MCF 10A (cell line): ENCODE measurements at places on chromosomes 4 and X. TPM values are rescaled to one million over a fixed set of nuclear protein-coding genes. Genes with fewer than 3 reads are reported as not detected.
A peak's percentile ranks its signal among the peaks of the same experiment; 100 is the strongest.

The RNF113A gene
- total RNA-seq, result 19.0 and 23.0 TPM in 2 replicates

The TAF7L gene
- total RNA-seq, result 0.21 TPM in 1 of 2 replicates, not detected in the other

The FABP2 gene
- not detected in 2 replicates for total RNA-seq

DNA sequence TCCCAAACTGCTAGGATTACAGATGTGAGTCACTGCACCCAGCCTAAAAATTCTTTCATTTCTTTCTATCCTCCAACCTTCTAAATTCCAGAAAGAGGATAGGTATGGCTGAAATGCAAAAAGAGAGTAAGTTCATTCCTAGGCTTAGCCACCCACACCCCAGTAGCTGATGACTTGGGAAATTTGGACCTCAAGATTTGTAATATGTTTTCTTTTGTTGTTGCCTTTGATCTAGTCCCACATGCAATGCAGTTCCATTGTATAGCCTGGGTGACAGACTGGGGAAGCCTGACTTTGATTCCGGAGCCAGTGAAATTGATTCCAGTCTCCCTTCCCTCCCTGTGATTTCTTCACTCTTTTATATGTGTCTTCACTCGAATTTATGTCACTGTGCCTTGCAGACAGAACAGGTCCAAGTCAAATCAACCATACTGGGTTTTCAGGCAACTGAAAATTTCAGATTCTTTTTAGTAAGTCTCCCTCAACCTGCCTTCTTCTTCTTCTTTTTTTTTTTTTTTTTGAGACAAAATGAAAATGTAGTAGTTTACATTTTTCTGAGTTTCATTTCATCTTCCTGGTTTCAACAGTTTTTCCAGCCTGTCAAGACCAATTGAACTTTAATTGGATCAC lies 176.2 kb upstream of the RBPJ start:
- no peaks in the 10 kb centered on the region for H3K27me3 ChIP-seq
- H3K4me3 ChIP-seq, result no peak overlapping the region
- H3K36me3 ChIP-seq, result no peaks in the 10 kb centered on the region
- no peaks in the 10 kb centered on the region for H3K4me1 ChIP-seq

DNA sequence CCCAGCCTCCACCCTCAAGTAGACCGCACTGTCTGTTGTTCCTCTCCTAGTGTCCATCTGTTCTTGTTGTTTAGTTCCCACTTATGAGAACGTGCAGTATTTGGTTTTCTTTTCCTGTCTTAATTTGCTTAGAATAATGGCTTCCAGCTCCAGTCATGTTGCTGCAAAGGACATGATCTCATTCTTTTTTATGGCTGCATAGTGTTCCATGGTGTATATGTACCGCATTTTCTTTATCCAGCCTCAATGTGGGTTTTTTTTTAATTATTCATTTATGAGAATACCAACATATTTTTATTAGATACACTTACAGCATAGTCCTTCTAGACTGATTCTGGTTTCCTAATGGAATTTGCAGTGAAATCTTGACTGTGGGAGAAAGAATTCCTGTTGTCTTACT lies 1.3 kb downstream of the VMA21 start:
- no peak overlapping the region for H3K27ac ChIP-seq
- H3K36me3 ChIP-seq, result peaks cover 5% of the 10 kb centered on the region
- peaks cover 11% of the 10 kb centered on the region for H3K4me1 ChIP-seq
- H3K4me3 ChIP-seq, result peak overlapping the region; percentile 78
- no peak for DNase-seq
- H3K27me3 ChIP-seq, result no peaks in the 10 kb centered on the region

DNA sequence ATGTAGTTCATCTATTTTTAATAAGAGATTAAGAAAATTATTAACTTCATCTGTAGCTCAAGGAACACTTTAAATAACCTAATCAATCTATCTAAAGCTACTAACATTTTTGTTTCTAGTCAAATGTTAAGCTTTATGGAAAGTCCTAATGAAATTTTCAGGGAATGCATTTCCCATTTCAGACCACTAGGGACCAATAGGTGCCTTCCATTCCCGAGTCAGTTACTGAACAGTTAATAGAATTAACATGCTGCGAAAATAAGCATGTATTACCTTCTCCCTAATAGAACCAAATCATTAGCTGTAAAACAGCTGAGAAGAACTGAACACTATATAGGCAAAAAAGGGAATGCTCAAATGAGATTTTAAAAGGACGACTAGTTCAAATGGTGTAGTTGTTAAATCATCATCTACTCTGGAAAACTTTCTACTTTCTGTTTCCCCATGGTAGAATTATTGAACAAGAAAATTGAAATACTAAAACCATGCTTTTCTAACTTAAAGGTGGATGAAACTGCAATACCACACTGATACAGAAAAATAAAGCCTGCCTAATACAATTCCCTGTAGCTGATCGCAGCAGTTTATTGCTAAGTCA lies 22.5 kb downstream of the STX18 start:
- no peaks in the 10 kb centered on the region for H3K36me3 ChIP-seq
- no peak overlapping the region for H3K27ac ChIP-seq
- H3K27me3 ChIP-seq, result no peaks in the 10 kb centered on the region
- H3K4me1 ChIP-seq, result no peaks in the 10 kb centered on the region

- no peak for DNase-seq
- no peak overlapping the region for H3K4me3 ChIP-seq
- peaks cover under 1% of the 10 kb centered on the region for H3K27me3 ChIP-seq
- no peaks in the 10 kb centered on the region for H3K36me3 ChIP-seq
These were observed 25.0 kb upstream of the FRMPD4 start for GRCh38 chrX:12113321-12113720.
